ENCODE measurements at places on chromosomes 11 and 22.

GRCh38 chr11:19347911-19348310, 107.2 kb upstream of the E2F8 start:
- DNase-seq = no peak

DNA sequence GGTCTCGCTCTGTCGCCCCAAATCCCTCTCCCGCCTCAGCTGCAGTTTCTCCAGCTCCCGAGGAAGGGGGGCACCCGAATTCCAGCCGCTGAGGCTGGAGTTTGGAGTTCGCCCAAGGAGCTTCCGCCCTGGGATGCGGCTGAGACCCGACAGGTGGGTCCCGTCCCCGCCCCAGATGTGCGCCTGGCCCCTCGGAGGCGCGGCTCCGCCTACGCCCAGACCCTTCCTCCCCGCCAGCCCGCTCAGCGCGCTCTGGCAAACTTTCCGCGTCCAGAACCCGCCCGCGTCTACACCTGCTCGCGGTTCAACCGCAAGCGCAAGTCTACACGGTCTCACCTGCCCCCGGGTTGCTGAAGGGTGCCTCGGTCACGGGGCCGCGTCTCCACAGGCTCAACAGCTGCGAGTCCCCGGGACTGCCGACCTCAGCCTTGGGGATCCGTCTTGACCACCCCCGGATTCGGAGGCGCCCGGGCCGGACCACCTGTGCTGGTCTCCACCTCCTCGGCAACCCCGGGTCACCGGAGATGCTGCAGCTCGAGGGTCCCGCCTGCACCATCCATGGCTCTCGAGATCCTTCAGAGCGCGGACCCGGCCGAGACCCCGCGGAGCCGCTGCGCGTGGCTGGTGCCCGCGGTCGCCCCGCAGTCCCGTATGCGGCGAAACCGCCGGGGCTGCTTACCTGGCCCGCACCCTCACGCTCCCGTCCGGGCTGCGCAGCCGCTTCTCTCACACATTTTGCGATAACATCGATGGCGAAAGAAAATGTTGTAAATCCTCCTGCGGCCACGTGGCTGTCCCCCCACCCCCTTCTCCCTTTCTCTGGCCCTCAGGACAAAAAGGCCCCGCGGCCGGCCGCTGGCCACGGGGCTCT, 63.6 kb downstream of the NFAM1 start:
- DNase-seq = no peak

DNA sequence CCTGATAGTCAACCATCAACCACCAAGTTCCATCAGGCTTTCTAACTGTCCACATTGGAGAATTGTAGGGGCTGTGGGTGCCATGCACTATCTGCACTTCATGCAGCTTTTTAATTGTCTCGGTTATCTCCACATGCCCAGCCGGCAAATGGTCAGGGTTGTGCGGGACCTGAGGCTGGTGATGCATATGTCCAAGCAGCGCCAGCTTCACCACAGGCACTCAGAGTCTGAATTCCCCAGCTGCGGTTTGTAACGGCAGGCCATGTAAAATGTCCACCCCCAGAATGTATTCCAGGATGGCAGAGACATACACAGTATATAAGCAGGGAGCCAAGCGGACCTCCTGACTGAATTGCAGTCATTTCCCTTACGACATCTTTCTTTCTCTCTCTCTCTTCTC, 435.6 kb downstream of the DYNC2H1 start:
- no peak for DNase-seq

- no peak for DNase-seq
Observed at GRCh38 chr11:73389916-73390315, 13.7 kb downstream of the RELT start.

Data from AG04450 (cell line).